IPS DF 19.7 (cell line): ENCODE measurements at places on chromosomes 1 and 21.

- no peak for DNase-seq
These were observed 41.9 kb downstream of the MPZL1 start for GRCh38 chr1:167763525-167764220.

DNA sequence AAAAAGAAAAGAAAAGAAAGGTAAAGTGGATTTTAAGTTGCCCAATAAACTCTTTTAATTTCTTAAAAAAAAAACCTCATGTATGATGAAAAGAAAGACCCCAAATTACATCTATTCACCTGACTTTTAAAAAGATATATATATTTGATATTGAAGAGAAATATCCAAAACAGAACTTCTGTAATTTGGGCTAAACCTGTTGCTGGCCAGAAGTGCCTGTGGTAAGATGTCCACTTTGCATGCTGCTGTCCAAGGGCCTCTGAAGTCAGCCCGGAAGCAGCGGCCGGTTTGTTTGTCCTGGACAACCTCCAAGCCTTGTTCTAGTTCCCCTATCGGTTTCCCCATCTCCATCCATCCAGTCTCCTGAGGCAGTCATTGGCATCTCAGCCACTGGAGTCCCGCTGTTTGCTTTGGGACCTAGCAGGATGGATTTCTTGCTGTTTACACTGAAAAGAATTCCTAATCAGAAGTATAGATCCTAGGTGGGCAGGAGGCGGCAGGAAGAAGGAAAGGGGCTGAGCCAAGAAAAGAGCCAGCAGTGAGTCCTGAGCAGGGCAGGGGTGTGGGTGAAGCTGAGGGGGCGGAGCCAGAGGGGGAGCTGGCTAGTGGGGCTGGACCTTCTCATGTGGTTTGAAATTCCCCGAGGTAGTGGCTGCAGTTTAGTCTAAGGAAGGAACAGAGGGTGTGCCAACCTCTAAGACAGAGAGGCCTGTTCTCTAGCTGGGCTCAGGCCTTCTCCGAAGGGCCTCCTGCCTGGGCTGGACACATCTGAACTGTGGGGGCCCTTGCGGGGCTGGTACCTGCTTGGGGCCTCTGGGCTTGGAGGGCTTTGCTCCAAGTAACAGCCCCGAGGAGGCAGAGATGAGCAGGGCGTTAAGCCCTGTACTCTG lies 3.3 kb downstream of the NCMAP start:
- no peak for DNase-seq

- no peak for DNase-seq
These were observed 1.1 kb downstream of the OBSCN start for GRCh38 chr1:228208831-228209551.

GRCh38 chr1:178650934-178651511 lies 74.0 kb upstream of the RALGPS2 start:
- no peak for DNase-seq
